Stromal cell of bone marrow (primary cell): ENCODE measurements at places on chromosomes 2 and 18.

DNA sequence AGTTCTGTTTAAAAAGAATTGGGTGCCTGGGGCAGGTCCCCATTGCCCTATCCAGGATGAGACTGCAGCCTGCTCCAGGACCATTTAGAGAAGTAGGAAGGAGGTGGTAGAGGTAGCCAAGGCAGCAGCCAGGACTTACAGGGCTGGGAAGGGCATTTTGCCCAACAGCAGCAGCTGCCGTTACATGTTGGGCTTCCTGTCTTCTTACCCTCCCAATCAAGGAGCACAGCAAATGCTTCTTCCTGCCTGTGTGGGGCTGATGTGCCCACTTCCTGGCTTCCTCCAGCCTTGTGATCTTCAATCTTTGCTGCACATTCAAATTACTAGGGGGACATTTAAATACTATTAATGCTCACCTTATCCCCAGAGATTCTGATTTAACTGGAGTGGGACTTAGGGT, 112.0 kb downstream of the QPCT start:
- DNase-seq, result no peak

DNA sequence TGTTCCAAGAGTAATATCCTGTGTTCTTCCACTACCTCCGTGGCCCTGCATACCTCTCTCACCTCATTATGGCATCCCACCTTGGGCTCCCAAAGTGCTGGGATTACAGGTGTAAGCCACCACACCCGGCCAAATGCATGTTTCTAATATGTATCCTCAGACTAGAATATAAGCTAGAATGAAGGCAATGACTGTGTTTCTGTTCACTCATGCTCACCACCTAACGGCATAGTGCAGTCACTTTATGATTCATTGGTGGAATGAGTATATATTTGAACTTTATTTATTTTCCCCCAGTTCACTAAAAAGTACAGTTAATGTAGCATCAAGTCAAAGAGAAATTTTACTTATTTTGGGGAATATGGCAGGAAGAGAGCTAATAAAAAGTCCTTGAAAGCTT, 11.3 kb downstream of the PIGN start:
- no peak for DNase-seq

GRCh38 chr2:133415210-133415876, 152.9 kb downstream of the NCKAP5 start:
- no peak for DNase-seq

GRCh38 chr18:46265196-46266156, 161.3 kb downstream of the HAUS1 start:
- no peak for DNase-seq

GRCh38 chr18:58045242-58046092, 1.4 kb downstream of the NEDD4L start:
- DNase-seq, result no peak

GRCh38 chr2:198697218-198697617, 760.5 kb downstream of the SATB2 start:
- DNase-seq, result no peak
